ENCODE measurements at places on chromosomes 11 and 22. TPM values are rescaled to one million over a fixed set of nuclear protein-coding genes. Genes with fewer than 3 reads are reported as not detected.

DNA sequence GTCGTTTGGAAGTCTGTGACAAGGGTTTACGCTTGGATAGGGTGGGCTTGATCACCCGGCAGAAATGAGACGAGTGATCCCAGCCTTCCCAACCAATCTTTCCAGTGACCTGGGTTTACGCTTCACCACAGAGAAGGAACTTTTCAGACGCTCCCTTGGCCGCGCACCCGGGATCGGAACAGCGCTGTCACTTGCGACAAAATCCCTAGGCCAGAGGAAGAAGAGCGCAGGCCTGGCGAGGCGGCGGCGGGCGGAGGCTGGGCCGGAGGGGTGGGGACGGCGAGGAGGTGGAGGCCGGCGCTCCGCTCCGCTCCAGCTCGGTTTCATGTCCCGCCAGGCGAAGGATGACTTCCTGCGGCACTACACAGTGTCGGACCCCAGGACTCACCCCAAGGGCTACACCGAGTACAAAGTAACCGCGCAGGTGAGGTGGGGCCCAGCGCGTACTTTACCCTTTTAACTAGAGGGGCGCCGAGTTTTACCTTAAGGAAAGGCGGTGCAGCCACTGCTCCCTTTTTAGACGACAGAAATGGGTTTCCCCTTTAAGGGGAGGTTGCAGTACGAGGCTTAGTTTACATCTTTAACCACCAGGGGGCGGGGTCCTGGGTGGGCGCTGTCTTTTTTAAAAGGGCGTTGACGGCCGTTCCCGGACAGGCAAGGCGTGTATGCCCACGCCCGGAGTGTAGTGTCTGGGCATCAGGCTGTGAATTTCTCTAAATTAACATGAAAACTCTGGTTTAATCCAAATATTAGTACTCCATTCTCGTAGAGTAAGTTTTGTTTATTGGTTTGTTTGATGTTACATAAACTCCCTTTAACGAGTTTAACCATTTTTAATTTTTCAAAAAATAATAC, at the start of gene SNX15:
SNX15 (plus strand) TSS at position 227 of the 855 bp plus-strand sequence; CDS start at position 326, 99 bp downstream.
- DNase-seq = peak; percentile 94

GRCh38 chr22:22046370-22046769, 63.8 kb upstream of the TOP3B start:
- DNase-seq = no peak

GRCh38 chr11:123110397-123110796, 48.5 kb upstream of the HSPA8 start:
- DNase-seq = no peak

DNA sequence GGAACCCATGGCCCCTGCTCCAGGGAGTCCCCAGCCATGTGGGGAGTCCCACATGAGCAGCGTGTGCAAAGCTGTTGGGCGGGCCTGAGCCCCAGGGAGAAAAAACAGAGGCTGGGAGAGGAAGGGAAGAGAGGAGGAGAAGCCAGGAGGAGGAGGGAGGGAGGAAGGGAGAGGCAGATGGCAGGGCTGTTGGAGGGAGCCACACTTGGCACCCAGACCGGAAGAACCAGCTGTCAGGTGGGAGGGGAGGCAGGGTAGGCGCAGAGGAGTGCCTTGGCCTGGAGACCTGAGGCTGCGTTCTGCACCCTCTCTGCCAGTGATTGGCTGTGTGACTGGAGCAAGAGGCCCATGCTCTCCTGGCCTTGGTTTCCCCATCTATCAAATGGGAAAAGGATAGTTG, 6.7 kb downstream of the SYNGR1 start:
- no peak for DNase-seq

GRCh38 chr11:61403658-61404057, 11.3 kb downstream of the TMEM216 start:
- no peak for DNase-seq

DNA sequence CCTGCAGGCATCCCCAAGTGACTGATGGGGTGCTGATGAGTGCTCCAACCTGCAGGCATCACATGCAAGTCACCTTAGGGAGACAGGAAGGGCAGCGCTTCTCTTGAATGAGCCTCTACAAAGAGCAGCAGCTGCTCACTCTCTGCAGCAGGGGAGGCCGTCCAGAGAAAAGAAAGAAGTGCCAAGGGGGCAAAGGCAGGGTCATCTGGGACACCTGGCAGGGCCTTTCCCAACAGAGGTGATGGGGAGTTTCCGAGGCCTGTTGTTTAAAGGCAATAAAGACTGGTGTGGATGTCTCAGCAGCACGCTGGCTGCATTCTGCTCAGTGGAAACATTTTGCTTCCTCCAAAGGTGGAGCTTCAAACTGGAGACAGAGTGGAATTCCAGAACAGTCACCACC, 113.7 kb downstream of the ETS1 start:
- no peak for DNase-seq

GRCh38 chr22:48972979-48973693, 854.5 kb downstream of the BRD1 start:
- no peak for DNase-seq

- no peak for DNase-seq
Measured at GRCh38 chr11:55707029-55707428, 45.0 kb downstream of the OR4C6 start.

GRCh38 chr11:34308913-34309585, 48.8 kb downstream of the ABTB2 start:
- DNase-seq = no peak

- DNase-seq = no peak
Measured at GRCh38 chr22:40415531-40416266, 45.3 kb downstream of the SGSM3 start.

- DNase-seq = no peak
Measured at GRCh38 chr11:100576718-100577021, 110.4 kb upstream of the ARHGAP42 start.

DNA sequence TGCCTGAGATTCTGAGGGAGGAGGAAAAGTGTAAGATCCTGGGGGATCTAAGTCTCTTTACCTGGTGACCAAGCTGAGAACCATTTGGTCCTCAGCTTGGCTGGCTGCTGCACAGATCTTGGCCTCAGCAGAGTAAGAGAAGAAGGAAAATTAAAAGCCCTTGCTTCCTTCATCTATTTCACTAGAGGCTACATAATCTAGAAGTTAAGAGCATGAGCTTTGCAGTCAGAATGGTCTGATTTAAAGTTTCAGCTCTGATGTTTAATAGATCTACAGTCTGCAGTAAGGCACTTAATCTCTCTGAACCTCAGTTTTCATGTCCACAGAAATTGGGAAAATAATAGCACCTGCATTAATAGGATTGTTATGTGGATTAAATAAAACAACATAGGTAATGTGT, 3.1 kb upstream of the ZBTB16 start:
- no peak for DNase-seq

GRCh38 chr11:57566905-57567514, 462 bp downstream of the UBE2L6 start:
- no peak for DNase-seq

DNA sequence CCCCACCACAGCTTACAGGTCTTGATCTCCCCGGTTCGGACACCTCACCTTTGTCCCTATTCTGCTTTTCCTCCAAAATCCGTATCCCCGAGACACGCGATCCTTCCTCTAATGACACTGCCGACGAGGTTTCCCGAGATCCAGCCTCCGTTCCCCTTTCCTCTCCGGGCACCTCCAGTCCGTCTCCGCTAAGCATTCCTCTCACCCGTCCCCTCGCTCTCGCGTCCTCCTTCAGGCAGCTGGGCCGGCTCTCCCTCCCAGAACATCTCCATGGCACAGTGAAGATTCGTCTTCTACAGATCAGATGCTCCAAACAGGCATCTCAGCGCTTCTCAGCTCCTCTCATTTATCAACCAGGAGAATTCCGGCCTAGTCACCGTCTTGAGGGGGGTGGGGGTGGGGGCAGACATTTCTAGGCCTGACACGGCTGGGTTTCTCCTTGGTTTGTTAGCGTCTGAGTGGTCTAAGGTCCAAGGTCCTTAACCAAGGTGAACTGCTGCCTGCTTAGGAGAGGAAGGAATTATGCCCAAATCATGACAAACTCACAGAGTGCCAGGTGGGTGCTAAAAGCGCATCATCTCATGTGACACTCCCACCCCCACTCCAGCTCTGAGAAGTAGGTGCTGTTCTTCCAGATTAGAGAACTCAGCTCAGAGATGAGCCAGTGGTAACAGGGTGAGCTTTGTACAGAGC, at the start of gene SPTBN2:
SPTBN2 (minus strand) TSS at position 524 of the 693 bp plus-strand sequence. CDS start 7,976 bp downstream, outside the sequence.
- no peak for DNase-seq

GRCh38 chr11:35619855-35620640, 1.8 kb downstream of the FJX1 start:
- peak; percentile 43 for DNase-seq

DNA sequence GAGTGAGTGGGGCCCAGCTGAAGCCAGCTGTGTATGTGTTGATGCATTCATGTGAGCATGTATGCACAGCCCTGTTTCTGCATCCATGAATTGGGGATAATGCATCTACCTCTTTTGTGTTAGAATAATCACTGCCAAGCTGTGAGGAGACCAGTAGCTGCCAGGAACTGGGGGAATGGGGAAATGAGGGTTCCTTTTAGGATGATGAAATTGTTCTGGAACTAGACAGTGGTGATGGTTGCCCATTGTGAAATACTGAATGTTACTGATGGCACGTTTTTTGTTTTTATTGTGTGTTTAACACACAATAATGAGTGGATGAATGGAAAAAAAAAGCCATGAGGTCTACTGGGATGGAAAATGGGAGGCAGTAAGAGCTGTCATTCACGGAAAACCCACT, 45.3 kb upstream of the WNT11 start:
- DNase-seq = no peak

DNA sequence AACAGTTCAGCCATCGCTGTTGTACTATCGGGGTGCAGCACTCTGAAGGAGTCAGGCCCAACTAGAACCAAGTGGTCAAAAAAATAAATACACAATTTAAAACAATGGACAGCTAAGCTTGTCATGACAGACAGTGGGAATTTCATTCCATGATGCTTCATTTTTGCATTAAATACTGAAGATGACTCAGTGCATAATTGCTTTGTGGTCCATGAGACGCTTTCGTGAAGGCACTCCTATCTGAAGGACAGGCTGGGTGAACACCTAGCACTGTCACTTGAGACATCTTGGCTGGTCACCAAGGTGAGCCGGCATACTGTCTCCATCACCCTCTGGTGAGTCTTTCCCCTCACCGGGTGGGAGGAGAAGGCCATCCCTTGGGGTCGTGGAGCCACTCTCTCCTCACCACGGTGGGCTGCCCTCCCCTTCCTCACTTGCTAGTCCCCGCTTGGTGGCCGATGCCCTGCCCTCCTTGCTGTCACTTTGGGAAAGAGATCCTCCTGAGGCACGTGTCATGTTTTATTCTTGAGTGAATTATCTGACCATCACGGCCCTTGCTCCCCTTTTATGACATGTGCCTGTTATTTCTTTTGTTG, 4.9 kb upstream of the TESMIN start:
- DNase-seq = no peak

- no peak for DNase-seq
Measured at GRCh38 chr11:61486011-61486620, 22.4 kb upstream of the LRRC10B start.

- no peak for DNase-seq
Measured at GRCh38 chr11:94776351-94777321, 8.5 kb downstream of the AMOTL1 start.

DNA sequence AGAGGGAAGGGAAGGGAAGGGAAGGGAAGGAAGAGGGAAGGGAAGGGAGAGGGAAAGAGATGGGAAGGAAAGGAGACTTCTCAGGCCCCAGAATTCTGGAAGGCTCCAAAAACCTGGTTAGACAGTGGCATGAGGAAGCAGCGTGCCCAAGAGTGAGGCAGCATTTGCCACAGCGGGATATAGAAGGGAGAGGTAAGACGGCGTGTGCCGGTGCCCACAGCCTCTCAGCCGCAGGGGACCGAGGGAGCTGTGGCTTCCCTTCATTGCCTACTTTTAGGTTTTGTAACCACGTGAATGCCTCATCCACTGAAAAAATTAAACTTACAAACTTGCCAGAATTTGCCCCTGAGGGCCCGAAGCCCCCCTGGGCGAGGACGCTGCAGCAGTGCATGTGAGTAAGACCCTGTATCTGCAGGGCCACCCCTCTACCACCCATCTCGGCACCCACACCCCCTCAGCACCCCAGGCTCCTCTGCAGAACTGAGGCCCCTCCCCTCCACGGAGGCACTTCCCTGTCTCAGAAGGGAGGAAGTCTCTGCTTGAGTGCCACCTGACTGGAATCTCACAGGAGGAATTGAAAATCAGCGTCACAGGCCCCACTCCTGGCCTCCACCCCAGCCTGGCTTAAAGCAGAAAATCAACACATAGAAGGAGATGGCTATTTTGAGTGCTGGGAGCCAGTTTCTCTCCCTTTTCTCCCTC, 58.1 kb downstream of the LINC01488 start:
- peak; percentile 54 for DNase-seq

DNA sequence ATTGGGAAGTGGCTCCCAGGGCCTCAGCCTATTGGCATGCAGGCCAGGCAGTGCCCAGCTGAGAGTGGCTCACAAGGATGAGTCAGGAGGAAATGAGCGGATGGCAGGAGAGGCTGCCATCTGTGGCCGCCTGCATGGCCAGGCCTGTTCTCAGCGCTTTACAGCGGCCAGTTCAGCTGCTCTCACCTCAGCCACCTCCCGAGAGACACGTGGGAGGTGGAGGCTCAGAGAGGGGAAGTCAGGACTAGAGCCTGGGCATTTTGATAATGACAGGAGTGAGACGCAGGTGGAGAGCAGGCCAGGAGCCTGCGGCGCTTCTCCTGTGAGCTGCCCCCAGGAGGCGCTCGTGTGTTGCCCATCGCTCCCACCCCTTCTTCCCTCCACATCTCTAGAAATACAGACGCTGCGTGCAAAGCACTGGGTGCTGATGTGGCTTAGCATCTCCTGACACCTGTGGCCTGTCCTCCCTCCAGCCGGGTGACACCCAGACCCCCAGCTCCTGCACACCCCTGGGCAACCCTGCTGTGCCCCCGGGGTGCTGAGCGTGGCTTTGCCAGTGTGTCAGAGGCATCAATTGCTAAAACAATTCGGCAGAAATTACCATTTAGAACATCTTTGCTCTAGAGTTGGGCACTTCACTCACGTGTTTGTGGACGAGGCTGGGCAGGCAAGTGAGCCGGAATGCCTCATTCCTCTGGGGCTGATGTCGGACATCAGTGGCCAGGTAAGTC, 21.4 kb upstream of the PANX2 start:
- peak; percentile 77 for DNase-seq

- DNase-seq = no peak
Measured at GRCh38 chr11:6598555-6598954, 4.9 kb downstream of the RRP8 start.

Gene OR5A1
- not detected for total RNA-seq

Gene SERPING1
- 118 TPM for total RNA-seq

Gene SEC14L2
- 1.5 TPM for total RNA-seq

Gene MS4A6E
- not detected for total RNA-seq

Gene GPHA2
- not detected for total RNA-seq

Gene TEX12
- total RNA-seq = not detected

Gene CAPN5
- total RNA-seq = 2.6 TPM

Gene ANKRD42
- total RNA-seq = 3.9 TPM

Gene C22orf42
- not detected for total RNA-seq
